Karpas-422 (cell line): ENCODE measurements at places on chromosomes 13 and 19. TPM values are rescaled to one million over a fixed set of nuclear protein-coding genes. Genes with fewer than 3 reads are reported as not detected.
A peak's percentile ranks its signal among the peaks of the same experiment; 100 is the strongest.

GRCh38 chr19:45419396-45419795 is 4.3 kb downstream of the ERCC1 start:
- peak; percentile 90 for DNase-seq

DNA sequence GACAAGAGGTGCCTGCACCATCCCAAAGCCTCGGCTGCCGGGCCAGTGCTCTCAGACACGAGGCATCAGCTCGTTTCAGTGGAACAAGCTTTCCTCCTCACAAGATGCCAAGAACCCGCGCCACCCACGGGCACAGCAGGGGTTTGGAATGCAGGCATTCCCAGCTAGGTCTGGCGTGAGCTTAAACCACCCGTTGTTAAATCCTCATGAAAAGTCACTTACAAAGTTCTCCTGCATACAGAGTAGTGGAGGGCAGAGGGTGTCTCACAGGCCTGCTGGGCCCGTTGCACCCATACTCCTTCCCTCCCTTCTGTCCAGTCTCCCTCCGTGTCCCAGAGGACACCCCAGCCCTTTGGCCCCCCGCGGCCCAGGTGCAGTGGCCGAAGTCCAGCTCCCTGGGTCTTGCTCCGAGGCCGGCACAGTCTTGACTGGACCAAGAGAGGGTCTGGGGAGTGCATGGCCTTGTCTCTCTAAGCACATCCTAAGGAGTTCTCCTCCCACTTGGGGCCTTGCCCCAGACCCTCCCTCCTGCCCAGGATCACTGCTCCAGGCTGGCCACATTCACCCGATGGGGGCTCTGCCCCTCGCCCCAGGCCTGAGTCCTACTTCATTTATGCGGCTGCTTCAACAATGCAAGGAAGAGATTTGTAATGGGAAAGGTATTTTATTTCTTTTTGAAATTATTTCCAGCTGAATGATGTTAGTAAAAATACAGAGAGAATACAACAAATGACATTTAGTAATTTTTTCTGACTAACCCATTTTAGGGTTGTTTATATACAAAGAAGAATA is 35.2 kb upstream of the GRTP1 start:
- no peak for DNase-seq

GRCh38 chr13:73876323-73876722 is 257.9 kb downstream of the KLF12 start:
- no peak for DNase-seq

- DNase-seq = no peak
Measured at GRCh38 chr13:79227418-79227817, 178.6 kb downstream of the RBM26 start.

- DNase-seq = no peak
Measured at GRCh38 chr13:45055902-45056648, 64.2 kb upstream of the GTF2F2 start.

DNA sequence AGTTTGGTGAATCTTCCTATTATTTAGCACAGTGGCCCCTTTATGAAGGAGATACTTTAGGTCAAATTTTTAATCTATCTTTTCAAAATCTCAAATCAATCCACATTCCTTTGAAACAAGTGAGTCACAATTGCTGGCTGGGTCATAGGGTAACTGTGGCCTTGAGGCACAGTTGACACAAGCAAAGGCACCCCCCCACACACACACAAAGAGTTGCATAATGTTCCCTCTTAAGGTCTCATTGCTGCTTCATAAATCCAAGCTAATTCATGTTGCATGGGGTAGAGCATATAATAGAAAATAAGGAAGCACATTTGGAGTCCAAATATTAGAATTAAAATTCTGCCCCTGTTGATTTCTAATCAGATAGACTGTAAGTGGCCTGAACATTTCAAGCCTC is 171.5 kb downstream of the DLEU7 start:
- DNase-seq = no peak

DNA sequence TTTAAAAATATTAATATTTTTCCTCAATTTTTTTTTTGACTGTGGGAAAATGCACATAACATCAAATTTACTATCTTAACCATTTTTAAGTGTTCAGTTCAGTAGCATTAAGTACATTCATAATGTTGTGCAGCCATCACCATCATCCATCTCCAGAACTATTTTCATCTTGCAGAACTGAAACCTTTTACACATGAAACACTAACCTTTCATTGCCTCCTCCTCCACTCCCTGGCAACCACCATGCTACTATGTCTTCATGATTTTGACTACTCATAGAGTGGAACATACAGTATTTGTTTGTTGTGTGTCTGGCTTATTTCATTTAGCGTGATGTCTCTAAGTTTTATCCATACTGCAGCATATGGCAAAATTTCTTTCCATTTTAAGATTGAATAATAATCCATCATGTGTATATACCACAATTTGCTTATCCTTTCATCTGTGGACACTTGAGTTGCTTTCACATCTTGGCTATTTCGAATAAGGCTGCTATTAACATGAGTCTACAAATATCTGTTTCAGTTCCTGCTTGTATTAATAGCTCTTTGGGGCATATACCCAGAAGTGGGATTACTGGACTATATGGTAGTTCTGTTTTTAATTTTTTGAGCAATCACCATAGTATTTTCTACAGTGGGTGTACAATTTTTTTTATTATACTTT is 376.4 kb downstream of the MTUS2 start:
- DNase-seq = peak; percentile 64

DNA sequence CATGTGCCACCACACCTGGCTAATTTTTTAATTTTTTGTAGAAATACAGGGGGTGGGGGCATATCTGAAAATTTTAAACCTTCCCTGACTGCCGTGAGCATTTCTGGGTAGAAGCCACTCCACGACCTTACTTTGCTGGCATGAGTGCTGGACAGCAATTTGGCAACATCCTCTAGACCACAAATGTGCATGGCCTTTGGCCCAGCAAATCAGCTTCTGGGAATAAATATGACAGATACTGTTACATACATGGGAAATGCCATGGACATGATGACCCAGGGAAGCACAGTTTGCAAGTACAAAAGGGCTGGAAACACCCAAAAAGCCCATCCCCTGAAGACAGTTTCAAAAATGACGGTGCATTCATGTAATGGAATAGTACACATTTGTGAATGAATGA is 3.2 kb upstream of the PVR start:
- no peak for DNase-seq

Gene PSG1
- total RNA-seq = not detected in 2 replicates

Gene LGALS14
- 3.7 and 6.1 TPM in 2 replicates for total RNA-seq

GRCh38 chr13:33347861-33348260 is 62.3 kb upstream of the STARD13 start:
- DNase-seq = no peak

- DNase-seq = no peak
Measured at GRCh38 chr13:33349986-33350826, 64.7 kb upstream of the STARD13 start.

- DNase-seq = peak; percentile 35
Measured at GRCh38 chr19:17491287-17491686, 20.2 kb upstream of the PGLS start.

Gene SMIM7
- total RNA-seq = 59.8 and 62.0 TPM in 2 replicates

- DNase-seq = no peak
Measured at GRCh38 chr13:44904967-44905366, 84.3 kb downstream of the NUFIP1 start.

Gene CACNA1A
- total RNA-seq = not detected in 2 replicates

DNA sequence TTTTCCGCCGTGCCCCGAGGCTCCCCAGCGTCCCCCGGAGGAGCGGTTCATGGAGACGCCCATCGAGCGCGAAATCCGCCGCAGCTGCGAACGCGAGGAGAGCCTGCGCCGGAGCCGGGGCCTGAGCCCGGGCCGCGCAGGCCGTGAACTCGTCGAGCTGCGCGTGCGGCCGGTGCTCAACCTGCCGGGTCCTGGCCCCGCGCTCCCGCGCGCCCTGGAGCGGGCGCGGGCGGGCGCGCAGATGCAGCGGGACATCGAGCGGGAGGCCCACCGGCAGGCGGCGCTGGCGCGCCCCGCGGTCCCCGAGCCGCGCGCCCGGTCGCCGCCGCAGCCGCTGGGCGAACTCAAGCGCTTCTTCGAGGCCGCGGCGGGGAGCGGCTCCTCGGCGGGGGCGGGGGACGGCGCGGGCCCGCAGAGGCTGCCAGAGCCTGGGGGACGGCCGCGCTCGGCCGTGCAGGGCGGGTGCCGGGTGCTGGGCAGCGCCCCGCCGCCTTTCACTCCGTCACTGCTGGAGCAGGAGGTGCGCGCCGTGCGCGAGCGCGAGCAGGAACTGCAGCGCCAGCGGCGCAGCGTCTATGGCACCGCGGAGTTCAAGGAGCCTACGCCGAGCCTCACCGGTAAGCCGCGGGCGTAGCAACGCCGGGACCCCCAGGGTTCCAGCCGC is 807 bp downstream of the MISP3 start:
- peak; percentile 92 for DNase-seq

Gene ZNF132
- total RNA-seq = not detected in 2 replicates

Gene VSTM1
- not detected in 2 replicates for total RNA-seq
